ENCODE measurements at places on chromosomes 7 and 10.

DNA sequence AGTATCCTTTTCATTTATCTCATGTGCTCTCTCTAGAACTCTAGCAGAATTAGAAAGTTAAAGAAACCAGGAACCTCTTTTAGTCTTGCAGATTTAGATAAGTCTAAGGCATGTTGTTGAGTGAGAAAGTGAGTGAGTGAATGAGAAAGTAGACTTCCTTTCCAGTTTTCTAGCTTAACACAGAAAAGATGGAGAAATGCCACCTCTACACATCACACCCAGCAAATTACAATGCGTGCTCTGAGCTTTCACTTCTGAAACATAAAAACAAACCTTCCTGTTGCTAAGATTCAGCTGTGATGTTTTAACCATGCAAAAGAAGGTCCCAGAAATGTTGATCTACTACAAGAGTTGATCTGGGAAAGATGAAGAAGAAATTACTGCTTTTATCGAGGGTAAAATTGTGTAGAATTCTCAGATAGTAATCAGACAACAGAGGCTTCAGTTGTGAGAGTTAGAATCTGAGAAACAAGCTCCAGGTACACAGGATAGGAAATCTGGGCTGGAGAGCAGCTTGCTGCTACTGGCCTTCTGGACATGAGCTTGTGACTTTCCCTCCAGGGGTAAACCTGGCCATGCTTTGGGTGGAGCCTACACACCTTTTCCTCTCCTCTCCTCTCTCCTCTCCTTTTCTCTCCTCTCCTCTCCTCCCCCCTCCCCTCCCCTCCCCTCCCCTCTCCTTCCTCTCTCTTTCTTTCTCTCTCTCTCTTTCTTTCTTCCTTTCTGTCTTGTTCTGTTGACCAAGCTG is 4.6 kb downstream of the CYP3A5 start:
- no peak for DNase-seq

- DNase-seq, result no peak
Measured at GRCh38 chr7:5699467-5700384, 81.7 kb downstream of the RNF216 start.

DNA sequence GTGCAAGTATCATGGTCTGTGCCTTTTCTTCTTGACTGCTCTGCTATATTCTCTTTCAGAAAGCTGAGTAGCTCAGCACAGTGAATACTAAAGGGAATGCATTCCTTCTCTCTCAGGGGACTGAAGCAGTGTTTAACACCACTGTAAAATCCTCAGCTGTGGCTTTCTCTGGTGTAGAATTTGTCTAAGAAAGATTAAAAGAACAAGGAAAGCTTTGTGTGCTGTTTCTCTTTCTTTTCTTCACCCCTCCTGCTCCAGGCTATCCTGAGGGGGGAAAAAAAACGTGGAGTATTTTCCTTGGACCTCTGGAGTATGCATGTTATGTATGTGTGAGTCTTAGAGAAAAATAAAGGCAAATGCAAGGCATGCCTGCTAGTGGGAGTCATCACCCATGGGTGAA is 383.9 kb downstream of the AUTS2 start:
- DNase-seq, result no peak

GRCh38 chr10:63071145-63071544 is 62.0 kb upstream of the NRBF2 start:
- no peak for DNase-seq

GRCh38 chr7:113142385-113143119 is 24.2 kb upstream of the SMIM30 start:
- DNase-seq, result no peak

DNA sequence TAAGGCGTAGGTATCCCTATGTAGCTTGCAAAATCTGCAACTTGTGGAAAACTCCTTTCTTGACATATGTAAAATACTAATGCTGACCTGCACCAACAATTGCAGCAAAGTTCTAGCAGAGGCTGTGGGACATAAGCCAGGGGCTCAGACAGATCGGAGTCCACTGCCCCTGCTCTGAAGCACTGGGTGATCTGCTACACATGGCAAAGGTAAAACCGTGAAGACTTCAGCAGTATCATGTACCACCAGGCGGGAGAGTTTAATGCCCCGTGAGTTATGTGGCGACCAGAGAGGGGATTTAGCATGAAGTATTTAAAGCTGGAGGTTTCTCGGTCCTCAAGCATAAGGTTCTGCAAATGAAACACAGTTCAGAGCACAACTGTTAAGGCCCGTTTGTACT is 76.4 kb downstream of the ABCC2 start:
- no peak for DNase-seq

DNA sequence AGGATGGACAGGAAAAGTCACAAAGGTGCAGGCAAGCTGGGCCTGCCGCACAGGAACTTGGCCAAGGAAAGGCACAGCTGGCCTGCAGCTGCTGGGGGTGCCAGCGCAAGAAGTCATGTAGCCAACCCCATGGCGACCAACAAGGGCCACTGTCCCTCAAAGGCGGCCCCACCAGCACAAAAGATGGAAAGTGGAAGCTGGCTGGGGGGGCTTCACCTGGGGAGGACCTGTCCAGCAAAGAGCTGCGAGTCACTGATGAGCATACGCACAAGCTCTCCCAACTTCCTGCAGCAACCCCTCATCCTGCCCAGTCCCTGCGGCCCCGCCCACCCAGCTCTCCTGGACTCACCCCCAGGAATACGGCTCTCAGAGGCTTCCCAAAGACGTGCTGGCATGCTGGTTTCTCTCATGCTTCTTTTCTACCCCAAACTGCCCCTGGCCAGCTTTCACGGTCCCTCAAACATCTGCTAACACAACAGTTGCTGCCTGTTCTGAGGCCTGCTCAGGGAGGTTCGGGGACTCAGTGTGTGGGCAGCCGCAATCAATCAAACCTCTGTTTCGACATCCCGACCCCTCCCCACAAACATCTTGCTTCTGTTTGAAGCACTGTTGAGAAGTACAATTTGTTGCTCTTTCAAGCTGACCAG is 67.6 kb downstream of the FAM53B start:
- DNase-seq, result no peak

GRCh38 chr7:88042157-88042556 is 108.1 kb downstream of the ADAM22 start:
- DNase-seq, result no peak

DNA sequence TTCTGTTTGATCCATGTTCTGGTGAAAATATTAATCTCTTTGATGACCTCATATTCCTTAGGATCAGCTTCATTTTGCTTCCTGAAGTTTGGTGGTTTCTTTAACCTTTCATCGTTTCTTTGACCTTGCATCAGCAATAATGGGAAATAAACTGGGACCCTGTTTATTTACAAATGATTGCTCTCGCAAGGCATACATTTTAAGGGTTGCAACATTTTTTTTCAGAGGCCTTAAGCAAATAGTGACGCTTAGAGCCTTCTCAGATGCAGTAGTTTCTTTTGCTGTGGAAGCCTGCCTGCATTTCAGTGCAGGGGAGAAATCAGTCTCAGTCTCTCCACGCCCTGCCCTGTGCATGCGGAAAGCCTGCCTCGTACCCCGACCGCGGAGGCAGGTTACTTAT is 139.1 kb upstream of the NPS start:
- DNase-seq, result no peak

- DNase-seq, result no peak
Measured at GRCh38 chr10:588246-589165, 101.0 kb downstream of the DIP2C start.

DNA sequence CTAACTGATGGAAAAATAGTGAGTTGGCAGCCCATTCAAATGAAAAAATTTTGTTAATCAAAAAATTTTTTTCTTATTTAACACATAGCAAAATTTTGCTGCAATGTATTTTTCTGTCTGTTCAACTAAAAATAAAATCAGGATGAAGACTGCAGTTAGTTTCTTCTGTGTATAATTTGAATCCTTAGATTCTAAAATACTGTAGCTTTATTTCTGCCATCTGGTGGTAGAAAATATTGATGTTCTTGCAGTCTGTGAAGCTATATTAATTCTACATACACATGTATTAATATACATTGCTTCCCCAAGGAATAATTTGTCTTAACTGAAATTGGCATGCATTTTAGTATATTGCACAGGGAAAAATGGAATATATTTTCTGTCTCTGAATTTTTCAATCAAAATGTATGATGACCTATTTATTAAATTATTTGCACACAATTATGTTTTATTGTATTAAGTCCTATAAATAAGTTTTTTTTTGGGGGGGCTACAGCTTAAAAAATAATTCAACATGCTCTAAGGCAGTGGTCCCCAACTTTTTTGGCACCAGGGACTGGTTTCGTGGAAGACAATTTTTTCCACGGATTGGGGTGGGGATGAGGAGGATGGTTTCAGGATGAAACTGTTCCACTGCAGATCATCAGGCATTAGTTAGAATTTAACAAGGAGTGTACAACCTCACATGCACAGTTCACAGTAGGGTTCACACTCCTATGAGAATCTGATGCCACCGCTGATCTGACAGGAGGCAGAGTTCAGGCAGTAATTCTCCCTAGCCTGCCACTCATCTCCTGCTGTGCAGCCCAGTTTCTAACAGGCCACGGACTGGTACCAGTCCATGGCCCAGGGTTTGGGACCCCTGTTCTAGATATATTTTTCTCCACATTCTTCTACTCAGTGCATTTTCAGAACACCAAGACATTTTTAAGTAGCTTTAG is 119.4 kb downstream of the GNAT3 start:
- DNase-seq, result no peak

DNA sequence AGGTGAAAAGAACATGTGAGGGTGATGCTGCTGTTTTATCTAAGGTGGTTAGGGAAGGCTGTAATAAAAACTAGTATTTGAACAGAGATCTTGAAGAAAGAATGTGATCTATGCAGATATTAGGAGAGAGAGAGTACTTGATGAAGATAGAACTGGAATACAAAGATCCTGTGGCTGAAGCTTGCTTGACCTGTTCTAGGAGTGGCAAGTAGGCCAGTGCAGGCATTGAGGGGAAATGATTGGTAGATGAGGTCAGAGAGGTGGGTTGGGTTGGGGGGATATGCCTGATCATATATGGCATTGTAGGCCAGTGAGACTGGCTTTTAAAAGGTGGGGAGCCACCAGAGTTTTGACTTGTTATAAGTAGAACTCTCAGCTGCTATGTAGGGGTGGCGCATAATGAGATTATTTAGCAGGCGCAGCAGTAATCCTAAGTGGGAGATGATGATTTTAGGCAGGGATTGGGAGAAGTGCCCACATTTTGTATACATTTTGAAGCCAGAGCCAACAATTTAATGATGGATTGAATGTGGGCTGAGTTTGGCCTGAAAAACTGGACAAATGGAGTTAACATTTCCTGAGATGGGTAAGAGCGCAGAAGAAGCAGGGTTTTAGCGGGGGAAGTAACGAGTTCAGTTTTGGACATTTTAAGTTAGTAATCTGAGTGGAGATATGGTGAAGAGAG is 8.2 kb downstream of the CCSER2 start:
- no peak for DNase-seq

DNA sequence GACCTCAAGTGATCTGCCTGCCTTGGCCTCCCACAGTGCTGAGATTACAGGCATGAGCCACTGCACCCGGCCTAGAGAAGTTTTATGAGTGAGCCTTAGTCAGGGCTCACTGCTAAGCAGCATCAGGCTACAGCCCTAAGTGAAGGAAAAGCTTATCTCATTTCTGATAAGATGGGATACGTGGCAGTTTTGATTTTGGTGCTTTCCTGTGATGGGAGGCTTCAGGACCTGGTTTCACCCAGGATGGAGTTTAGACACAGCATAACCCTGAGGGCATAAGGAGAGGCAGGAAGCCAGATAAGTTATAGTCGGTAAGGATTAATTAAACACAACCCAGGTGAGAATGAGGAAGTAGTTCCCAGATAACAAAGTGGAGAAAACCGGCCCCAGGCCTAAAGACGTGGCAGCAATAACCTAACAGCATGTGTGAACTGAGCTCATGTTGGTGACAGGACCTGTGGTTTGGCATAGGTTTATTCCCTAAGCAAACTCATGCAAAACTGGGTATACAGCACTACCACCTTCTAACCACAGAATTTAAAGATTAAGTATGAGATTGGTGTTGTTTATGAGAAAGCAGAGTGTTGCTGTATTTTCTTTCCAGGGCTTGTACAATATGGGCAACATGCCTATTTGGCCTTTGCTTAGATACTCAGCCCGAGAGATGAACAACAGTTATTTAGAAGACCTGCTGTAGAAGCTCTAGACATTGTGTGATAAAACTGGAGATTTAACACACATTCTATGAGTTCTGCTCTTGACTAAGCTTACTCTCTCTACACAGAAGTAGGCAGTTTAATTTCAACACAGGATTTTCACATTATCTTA is 119.4 kb downstream of the COL28A1 start:
- no peak for DNase-seq

GRCh38 chr10:110641256-110641655 is 2.9 kb upstream of the RBM20 start:
- no peak for DNase-seq

DNA sequence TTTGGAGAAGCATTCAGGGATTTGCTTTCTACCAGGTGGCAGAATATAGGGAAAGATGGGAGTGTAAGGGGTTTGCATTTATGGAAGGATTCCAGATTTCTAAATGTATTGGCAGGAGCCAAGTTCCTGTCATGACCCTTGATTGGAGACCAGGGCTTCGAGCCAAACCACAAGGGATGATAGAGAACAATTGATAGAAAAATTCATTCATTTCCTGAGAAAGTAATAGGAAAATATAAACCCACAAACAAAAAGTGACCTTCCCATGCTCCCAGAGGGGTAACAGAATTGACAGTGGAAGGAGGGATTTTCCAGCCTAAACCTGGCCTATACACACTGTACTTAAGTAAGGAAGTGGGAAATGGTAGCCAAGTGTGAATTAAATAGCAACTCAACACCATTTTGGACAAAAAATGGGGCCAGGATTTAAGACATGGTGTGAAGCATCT is 22.4 kb upstream of the IFIT2 start:
- DNase-seq, result no peak

- DNase-seq, result peak; percentile 50
Measured at GRCh38 chr10:117137031-117137910, 799 bp downstream of the VAX1 start.

- peak; percentile 97 for DNase-seq
Measured at GRCh38 chr7:191981-192649, at the start of gene FAM20C. TSS of gene FAM20C (plus strand) at chr7:192571. CDS start at chr7:193200, 629 bp downstream.

- no peak for DNase-seq
Measured at GRCh38 chr10:125815764-125816163, 7.3 kb downstream of the UROS start.

DNA sequence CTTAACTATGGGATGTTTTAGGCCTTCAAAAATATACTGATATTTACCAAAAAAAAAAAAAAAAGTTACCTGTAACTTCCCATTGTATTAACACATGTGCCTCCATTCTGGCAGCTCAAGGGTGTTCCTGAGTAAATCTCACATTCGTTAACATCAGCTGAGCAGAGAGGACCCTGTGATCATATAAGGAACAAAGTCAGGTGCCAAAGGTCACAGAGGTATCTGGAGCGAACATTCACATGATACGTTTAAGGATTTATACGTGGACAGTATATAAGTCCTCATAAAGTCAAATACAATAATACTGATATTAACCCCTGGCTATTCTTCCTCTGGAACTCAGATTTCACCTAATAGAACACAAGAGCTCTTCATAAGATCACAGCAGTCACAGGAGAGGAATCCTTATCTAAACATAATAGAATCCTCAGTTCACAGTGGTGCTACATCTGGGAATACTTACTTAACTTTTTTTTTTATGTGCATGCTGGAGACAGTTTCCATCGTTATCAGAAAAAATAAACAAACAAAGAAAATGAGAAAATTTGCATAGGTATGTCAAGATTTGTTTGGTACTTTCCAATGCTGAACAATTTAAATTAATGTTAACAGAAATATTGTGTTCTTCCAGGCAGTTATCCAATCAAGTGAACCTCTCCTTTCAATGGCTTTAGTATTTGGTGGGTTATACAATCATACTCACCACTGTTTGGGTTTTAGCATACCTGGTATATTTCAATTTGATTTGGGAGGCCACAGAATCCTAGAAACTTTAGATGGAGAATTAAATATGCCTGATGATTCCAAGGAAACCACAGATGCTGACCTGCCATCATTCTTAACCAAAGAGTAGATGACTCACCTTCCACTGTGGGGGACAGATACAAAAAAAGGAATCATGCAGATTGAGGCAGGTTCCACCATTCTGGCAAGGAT is 6.6 kb downstream of the CUBN start:
- DNase-seq, result peak; percentile 19

Measured in AG08396 (cell line).